ENCODE measurements at places on chromosomes 11 and 22.

GRCh38 chr11:38384568-38384967, 1786.5 kb upstream of the RAG2 start:
- peak; percentile 52 for DNase-seq

- DNase-seq: peak; percentile 50
Observed at GRCh38 chr22:44729391-44730021, 22.9 kb upstream of the ARHGAP8 start.

DNA sequence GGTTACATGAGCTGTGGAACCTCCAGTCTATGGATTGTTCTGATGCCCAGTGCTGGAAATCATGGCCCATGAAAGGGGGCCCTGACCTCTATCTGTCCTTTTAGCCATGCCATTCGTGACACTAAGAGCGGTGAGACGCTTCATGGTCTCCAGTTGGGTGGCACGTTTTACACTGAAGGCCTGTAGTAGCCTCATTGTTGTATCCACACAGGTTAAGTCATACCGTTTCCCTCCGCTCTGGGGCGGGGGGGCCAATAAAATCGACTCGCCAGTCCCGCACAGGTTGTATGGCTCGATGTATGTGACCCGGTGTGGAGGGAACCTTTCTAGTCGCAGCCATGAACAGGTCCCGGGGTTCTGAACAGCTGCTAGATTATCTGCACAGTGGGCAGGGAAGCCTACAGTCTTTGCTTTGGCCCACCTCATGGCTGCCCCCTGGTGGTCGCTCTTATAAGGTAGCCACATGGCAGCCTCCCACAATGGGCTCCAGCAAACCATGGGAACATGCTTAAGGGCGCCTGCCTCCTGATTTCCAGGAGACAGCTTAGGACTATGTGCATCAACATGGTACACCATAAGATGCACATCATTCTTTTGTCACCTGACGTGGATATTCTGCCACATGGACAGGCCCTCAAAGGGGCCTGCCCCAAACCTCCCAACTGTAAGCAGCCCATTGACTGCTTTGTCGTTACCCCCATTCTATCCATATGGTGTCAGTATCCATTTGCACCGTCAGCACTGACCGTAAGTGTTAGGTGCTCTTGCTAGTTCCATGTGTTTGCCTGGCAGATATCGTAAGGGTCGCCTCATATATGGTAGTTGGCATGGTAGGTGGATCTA, 19.7 kb upstream of the APOL3 start:
- peak; percentile 33 for DNase-seq

DNA sequence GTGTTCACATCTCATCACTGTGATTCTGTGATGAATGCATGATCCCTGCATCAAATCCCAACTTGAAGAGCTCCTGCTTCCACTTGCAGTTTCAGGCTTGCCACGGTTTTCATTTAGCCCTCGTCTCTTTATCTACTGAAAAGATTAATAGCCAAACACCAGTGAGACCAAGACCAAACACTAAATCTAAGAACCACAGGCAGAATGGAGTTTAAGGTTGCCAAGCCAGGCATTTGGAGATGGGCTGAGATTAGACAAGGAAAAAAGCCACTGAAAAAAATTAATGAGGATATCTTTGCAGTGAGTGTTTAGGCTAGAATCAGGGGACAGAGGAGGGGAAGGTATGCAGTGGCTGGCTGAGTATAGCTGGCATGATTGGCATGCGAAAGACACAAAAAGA, 227.2 kb upstream of the BLID start:
- DNase-seq: peak; percentile 38

DNA sequence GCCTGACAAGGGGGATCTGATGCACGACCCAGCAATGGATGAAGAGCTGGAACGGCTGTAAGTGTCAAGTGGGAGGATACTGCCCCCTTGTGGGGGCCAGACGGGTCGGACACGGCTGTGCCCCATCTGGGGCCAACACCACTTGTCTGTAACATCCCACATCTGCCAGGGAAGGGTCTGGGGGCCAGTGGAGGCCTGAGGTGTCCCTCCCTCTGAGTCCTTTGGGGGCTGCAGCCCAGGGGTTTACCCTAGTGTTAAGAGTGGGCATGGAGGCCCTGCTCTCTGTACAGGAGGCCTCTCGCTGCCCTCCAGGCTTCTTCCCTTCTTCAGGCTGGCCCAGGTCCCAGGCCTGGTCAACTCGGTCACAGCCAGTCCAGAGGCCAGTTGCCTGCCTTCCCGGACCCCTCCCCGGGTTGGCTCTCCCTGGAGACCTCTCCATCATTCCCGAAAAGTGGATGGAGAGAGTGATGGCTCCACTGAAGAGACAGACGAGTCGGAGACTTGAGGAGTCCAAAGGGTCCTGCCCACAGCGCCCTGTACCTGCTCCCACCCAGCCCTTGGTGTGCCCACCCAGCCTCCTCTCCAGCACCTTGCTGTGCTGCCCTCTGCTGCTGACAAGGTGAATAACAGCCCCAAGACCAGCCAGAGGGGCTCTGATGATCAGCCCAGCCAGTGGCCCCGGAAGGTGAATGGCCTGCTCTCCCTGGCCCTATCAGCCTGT, 15.4 kb downstream of the ARFGAP2 start:
- DNase-seq: peak; percentile 70

GRCh38 chr22:39518996-39519680, 1.2 kb upstream of the ATF4 start:
- DNase-seq: peak; percentile 64

DNA sequence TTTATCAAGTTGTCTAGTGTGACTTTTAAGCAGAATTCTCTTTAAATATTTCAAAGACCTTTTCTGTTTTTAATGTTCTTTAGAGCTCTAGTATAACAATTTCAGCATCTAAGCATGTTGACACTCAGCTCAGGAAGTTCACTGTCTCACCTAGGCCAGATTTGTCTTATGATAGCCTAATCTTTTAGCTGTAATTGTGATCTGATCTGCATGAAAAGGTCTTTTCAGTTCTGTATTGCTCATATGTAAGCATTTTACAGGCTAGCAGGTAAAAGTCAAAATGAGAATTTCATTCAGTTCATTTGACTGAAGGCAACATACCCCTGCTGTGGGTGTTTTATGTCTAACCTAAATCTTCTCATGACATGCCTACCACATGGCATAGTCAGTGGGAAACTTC, 46.7 kb upstream of the SLC37A2 start:
- no peak for DNase-seq

GRCh38 chr11:106021967-106022794, at the start of gene MSANTD4:
TSS of gene MSANTD4 (minus strand) at chr11:106022240. CDS start at chr11:106010917, 11,323 bp downstream.
- DNase-seq: peak; percentile 100

- peak; percentile 71 for DNase-seq
Observed at GRCh38 chr22:30806391-30806861, 111.8 kb downstream of the OSBP2 start.

DNA sequence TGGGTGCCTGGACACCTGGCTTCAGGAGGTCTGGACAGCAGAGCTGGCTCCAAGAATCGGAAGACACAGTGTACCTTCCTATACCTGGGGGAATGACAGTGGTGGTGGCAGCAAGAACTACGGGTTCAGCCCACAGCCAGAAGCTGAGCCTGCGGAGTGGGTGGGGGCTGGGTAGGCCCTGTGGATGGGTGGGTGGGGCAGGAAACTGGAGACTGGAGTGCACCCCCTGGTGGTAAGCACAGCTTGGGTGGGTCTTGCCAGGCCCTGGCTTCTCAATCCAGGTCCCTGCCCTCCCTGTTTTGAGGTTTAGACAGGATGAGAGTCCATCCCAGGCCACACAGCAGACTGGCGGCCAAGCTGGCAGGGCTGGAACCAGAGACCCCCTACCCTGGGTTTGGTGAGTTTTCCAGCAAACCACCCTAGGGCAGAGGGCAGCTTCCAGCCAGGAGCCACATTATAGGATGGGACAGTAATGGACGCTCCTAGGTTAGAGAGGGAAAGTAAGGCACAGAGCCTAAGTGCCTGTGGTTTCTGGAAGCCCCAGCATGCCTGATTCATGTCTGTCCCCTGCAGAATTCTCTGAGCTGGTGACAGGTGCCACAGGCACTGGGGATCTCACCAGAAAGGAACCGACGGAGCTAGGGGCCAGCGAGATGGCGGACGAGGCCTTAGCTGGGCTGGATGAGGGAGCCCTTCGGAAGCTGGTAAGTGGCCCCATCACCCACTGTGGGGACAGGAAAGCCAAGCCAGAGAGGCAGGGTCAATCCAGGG, 1.7 kb downstream of the SMTN start:
- peak; percentile 26 for DNase-seq

GRCh38 chr22:44714703-44715350, 12.8 kb downstream of the PRR5 start:
- DNase-seq: no peak

GRCh38 chr22:31647523-31648320, 14.3 kb downstream of the PISD start:
- DNase-seq: peak; percentile 76

- peak; percentile 39 for DNase-seq
Observed at GRCh38 chr11:113289431-113290187, 24.8 kb upstream of the TTC12 start.

GRCh38 chr11:113876074-113876797, 864 bp upstream of the USP28 start:
- no peak for DNase-seq

DNA sequence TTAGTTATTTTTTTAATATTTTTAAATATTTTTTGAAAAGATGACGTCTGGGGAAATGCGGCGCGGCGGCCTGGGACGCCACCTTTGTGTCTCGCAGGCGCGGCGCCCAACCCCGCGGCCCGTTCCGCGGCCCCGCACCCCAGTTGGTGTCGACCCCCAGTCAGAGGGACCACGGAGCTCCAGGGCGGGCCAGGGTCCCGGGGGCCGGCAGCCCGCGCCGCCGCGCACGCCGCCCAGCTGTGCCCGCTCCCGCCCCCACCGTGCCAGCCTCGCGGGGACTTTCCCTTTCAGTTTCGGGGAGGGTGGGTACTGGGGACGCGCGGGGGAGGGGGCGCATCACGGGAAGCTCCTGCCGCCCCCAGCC, 1.6 kb downstream of the CCND1 start:
- DNase-seq: no peak

DNA sequence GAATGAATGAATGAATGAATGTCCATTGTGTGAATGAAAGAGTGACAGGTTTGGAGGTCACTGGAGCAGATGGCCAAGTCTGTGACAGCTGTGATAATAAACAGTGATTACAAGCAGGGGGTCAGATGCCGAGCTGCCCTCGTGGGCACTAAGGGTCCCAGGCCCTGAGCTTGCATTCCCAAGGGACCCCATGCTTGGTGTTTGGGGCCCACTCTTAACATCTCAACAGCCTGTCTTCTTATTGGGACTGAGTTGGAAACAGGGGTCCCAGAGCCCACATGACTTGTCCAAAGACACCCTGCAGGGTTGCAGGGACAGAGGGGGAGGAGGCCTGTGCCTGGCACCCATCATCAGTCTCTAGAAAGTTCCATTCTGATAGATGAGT, 12.0 kb upstream of the ANO1 start:
- DNase-seq: no peak

DNA sequence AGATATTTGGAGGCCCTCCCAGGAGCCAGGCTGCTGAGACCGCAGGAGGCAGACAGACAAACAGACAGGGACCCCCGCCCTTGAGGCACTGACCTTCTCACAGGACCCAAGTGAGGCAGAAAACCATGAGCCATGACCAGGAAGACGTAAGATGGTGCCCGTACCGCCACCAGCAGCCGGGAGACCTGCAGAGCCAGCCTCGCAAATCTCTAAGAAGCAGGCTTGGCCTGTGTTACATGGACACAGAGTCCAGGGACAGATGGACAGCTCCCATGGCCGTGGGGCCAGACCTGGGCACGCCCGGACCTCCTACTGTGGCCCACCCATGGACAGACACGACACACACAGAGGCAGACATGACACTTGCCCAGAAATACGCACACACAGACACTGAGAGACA, 30.7 kb upstream of the TOLLIP start:
- DNase-seq: no peak

GRCh38 chr11:113188371-113188834, 126.0 kb upstream of the TTC12 start:
- no peak for DNase-seq

DNA sequence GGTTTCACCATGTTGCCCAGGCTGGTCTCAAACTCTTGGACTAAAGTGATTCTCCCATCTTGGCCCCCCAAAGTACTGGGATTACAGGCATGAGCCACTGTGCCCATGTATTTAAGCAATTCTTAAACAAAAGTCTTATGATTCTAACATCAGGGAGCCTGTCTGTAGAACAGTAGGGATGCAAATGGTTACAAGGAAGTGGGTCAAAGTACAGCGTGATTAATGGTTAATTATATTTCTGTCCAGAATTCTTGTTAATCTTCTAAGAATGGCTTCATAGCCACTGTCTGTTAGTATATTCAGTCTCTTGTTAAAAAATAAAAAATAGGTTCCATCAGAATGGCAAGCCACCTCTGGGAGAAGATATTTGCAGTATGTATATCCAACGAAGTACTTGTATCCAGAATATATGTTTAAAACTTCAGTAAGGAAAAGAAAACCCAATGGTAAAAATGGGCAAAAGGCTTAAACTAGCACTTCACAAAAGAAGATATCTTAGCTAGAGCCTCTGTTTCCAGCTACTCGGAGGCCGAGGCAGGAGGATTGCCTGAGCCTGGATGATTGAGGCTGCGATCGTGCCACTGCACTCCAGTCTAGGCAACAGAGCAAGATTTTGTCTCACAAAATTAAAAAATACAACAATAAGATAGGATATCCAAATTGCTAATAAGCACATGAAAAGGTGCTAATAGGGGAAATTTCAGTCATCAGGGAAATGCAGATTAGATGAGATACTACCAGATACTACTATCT, 22.9 kb downstream of the ATG13 start:
- DNase-seq: no peak

GRCh38 chr22:25829808-25830777, 88.1 kb downstream of the MYO18B start:
- DNase-seq: no peak

GRCh38 chr11:45102361-45102809, 44.1 kb upstream of the PRDM11 start:
- no peak for DNase-seq

- DNase-seq: no peak
Observed at GRCh38 chr22:20634560-20635226, 127.3 kb downstream of the MED15 start.

DNA sequence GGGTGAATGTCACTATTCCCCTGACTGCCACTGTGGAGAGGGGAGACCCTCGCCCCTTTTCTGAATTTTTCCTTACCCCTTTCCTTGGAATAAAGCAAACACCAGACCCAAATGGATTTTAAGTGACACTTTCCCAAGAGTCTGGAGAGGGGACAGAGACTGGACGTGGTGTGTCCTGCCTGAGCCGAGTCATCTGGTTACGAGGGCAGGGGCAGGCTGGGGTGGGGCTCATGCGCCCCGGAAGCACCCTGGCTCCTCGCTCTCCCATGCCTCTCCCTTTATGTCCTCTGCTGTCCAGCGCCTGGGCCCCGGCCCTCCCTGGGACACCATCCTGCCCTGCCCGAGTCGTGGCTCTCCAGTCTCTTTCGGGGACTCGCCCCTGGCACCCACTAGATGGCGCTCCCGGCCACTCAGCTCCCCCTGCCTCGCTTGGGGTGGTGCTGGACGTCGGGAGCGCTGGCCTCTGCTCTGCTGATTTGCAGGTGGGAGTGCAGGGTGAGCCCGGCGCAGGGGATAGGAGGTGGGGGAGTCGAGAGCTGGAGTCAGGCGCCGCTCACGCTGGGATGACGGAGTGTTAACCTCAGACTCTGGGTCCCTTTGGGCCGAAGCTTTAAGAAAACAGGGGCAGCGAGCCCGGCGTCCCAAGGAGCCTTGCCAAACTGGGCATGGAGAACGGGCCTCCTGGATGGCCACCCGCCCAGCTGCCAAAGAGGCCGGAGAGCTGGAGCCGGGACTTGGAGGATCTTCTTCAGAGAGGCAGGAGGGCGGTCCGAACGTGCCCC, 89.8 kb downstream of the RPS6KA4 start:
- peak; percentile 55 for DNase-seq
